Ecto neural progenitor cell (in vitro differentiated cells): ENCODE measurements at places on chromosomes 16 and 17.

DNA sequence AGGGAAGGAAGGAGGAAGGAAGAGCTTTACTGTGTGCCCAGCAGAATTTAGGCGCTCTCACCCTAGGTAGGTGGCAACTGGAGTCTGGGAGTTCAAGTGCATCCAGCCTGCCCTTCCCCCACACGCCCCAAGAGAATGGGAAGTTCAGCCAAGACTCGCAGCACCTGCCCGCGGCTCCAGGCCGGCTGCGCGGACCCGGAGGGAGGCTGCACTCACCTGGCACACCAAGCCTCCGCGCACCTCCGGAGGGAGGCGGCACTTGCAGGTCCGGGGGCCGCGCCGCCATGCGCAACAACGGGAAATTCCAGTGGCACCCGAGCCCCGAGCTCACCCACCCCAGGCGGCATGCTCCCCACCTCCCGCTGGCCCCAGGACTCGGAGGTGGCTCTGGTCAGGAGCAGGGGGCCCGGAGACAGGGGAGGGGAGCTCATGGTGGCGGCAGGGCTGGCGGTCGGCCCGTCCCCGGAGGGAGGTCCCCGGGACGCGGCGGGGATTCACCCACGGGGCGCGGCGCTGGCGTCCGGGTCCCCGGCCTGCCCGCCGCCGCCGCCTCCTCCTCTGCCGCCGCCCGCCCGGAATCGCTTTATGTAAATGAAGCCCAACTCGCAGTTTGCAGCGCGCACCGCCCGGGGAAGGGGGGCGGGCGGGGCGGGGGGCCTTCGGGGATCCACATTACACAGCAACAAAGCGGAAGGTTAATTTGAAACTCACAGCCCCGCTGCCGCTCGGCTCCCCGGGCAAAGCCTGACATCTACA is at the start of gene ZFHX3:
Gene ZFHX3, minus strand, starts transcription at position 593 of the 756 bp plus-strand sequence. CDS start 87,983 bp downstream, outside the sequence.
- peak; percentile 73 for DNase-seq

- no peak for DNase-seq
These were observed 44.7 kb upstream of the MEAK7 start for GRCh38 chr16:84548971-84549844.

DNA sequence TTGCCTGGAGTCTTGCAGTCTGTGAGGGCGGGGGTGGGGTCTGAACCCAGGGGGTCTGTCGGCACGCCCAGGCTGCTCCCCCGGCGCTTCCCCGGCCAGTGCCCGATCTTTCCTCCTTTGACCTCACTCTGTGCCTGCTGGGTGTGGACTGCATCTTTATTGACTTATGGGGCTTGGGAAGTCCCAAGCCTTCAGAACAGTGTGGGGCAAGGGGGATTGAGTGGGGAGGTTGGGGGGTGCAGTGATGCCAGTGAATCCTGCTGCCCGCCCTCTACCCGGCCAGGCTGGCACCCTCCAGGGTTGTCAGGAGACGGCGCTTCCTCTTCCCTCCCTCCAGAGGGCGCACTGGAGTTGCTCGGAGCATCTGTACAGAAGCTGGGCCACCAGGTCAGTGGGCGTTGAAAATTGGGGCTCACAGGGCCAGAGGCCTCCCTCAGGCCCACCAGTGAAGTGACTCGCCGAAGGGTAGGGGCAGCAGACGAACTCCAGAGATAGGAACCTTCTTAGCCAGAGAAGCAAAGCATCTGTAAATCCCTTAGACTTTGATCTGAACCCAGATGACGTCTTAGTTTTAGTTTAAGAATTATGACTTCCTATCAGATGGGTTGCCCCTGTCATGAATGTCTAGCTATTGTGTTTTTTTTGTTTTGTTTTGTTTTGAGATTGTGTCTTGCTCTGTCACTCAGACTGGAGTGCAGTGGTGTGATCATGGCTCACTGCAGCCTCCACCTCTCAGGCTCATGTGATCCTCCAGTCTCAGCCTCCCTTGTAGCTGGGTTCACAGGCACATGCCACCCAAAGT is 184.8 kb upstream of the CIBAR2 start:
- DNase-seq = no peak

DNA sequence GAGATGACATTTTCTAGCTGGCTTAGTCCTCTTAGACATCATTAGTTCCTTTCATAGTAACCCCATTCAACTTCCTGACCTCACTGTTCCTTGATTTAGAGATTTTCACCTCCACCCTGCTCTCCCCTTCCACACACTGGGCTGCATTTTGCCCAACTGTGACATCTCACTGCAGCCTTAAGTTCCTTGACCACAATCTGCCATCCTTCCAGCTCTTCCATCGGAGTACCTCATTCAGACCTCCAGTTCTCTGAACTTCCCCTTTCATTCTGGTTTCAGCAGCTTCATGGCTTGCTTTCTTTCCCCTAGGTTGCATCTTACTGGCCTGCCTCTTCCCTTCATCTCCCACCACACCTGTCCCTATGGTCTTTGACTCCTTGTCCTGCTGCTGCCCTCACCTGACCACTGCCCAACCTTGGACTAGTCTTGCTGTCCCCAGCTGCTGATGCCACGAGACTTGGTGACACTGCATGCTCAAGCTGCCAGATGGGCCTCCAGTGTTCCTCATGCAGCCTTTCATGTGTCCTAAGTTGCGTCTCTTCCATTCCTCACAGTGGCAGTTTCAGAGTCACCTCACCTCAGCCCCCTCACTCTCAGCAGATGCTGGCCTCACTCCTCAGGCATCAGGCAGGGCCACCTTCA is 40.8 kb downstream of the NUP88 start:
- no peak for DNase-seq

- DNase-seq = no peak
These were observed 24.7 kb downstream of the UTP4 start for GRCh38 chr16:69157196-69157595.

- DNase-seq = no peak
These were observed 8.5 kb downstream of the TBKBP1 start for GRCh38 chr17:47702391-47702995.

DNA sequence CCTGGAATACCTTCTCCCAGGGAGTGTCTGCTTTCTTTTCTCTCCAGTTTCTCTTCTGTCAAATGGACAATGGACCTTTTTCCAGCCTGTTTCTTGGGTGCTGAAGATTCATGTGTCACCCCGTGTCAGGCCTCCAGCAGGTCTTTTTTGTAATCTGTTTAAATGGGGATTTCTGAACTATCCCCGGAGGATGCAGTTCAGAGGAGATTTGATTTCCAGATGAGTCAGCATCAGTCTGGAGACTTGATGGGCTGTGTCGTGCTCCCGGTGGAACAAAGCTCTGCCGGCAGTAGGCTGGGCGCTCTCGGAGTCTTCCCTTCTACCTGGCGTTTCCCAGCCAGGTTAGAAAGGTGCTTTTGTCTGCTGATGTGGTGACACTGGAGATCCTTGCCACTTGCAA is 440.6 kb downstream of the HS3ST3B1 start:
- no peak for DNase-seq

DNA sequence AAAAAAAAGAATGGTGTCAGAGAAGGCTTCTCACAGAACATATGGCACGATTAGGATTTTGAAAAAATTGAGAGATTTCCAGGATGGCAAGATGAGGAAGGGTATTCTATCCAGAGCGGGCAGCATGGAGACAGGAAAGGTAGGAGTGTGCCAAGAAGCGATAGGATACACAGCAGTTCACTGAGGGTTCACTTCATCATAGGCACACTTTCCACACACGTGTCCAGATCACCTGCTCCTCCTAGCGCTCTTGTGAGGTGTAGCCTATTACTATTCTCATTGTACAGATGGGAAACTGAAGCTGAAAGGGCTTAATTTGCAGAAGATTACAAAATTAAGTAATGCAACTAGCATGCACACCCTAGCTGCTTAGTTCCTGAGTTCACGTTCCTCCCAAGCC is 6.2 kb upstream of the ELAC2 start:
- no peak for DNase-seq

DNA sequence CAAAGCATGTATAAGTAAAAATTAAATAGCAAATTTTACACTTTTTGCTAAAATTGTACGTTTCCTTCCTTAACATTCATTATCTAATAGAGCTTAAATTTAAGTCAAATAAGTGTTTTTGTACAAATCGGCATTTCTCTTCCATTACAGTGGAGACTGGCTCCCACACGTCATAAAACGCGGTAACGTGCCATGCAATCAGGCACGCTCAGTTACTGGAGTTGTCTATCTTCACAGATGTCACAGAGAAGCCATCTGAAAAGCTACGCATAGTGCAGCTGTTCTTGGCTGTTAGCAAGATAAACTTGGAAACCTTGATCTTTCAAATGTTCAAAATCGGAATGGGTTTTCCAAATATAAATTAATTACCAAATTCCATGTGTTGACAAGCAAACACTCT is 165.3 kb downstream of the STX8 start:
- DNase-seq = no peak

- DNase-seq = peak; percentile 66
These were observed 55.4 kb downstream of the CFDP1 start for GRCh38 chr16:75377729-75378386.

DNA sequence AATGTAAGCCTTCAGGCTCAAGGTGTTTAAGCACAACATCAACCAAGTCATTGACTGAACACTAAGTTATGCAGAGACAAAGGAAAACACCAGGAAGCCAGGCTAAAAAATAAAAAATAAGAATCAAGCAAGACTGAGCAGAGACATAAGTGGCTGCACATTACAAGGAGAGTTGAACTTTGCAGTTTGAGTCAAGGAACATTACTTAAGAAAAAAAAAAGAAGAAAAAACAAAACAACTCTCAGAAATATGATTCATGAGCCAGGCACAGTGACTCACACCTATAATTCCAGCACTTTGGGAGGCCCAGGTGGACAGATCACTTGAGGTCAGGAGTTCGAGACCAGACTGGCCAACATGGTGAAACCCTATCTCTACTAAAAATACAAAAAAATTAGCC is 168.1 kb downstream of the C16orf95 start:
- DNase-seq = no peak

DNA sequence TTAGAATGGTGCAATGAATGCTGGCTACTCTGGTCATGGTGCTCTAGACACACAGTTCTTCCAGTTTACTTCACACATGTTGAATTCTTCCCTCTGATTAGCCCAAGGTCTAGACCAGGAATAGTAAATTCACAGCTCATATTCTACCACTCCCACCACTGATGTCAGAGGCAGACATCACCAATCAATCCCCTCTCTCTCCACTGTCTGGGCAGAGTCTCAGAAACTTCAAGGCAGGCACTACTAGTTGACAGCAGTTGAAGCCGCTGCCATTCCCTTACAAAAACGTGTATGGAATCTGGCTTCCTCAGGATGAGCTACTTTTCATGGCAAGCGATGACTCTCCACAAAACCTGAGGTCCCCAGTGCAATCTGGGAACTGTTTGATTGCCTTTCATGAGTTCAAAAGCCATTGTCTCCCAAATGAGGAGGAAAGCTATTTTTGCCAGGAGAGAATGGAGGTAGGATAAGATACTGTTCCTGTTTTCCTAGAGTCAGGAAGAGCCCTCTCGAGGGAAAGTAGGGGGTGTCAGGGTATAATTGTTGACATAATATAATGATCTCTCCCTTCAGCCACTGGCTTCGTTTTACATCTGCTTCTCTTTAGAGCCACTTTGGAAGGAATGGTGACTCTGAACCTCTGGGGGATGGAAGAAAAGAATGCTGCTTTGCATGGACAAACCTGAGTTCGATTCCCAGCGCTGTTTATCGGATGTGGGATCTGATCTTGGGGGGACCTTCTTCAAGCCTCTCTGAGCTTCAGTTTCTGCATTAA is 90.0 kb downstream of the FOXL1 start:
- no peak for DNase-seq

DNA sequence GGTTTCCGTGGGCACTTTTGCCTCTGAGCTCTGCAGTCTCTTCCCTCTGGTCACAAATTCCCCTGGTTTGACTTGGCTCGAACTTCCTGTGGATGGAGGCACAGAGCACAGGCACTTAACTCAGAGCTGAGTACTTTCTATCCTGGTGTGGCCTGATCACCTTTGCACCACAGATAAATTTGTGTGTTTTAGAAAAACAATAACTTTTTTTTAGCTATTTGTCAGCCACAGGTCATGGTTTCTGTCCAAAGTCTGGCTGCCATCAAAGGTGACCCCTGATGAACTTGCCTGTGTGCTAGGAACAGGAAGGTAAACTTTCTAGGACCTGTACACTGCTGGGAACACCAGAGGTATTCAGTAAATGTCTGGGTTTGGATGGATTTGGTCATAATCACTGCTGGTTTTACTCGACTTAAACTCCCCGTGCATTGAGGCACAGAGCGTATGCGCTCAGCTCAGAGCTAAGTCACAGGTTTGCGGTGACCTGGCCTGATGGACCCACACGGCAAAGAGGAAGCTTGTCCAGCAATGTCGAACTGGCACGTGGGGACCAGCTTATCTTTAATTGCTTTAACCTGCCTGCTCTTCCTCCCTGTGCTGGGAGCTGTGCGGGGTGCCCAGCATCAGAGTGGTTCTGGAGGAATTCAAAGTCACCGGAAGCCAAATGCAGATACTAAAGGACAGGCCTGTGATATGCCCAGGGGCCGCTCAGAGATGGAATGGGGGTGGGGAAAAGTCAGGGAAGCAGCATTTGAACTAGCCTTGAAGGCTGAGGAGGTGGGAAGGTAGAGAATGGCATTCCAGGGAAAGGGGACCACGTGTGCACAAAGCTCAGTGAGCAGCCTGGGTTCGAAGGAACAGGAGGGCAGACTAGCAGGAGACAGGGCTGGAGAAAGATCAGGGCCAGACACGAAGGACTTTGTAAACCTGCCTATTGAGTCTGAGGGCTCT is 12.9 kb downstream of the SLC13A5 start:
- no peak for DNase-seq

DNA sequence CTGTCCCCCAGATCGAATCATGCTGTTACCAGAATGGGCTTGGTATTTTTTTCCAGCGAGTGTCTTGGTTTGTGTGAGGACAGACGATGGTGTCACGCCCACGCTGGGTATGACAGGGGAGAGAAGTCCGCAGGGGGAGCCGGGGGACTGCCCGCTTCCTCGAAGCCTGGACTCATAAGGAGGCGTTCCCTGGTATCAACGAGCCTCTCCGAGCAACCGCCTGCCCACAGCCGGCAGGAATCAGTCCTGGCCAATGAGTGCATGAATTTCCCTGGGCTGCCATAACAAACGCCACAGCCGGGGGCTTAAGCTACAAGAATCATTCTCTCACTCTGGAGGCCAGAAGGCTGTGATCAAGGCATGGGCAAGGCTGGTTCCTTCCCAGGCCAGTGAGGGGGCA is 26.1 kb upstream of the JPH3 start:
- DNase-seq = no peak

GRCh38 chr17:60332574-60332973 is 59.4 kb downstream of the USP32 start:
- DNase-seq = no peak

GRCh38 chr16:89198417-89199240 is 1.7 kb downstream of the SLC22A31 start:
- DNase-seq = no peak

DNA sequence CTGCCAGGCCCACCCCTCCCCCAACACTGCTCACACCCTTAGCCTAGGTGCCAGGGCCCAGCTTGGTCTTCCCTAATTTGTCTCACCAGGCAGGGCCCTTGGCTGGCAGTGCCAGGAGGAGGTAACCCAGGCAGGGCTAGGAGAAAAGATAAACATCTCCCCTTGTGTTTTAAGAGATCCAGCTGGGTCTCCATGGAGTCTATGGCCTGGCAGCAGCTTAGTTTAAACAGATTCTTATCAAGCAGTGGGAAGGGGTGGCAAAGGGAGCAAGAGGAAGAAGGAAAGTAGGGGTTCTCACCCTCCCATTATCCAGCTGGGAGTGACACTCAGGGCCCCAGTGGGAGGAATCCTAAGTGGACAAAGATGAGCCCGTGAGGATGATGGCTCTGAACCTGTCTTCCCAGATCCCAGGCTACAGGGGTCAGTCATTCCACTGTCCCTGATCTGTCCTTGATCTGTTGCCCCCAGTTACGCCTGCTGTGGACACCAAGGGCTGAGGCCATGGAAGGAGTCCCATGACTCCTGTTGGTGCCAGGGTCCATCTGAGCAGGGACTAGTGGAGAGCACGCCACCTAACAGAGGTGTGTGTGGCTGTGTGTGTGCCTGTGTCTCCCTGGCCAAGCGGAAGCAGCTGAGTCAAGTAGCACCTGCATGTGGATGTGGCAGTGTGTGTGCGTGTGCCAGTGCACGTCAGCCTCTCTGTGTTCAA is 47.4 kb upstream of the MEIOC start:
- DNase-seq = no peak
